Amygdala (tissue), 56 donors: ENCODE measurements at places on chromosomes 2 and 18.

GRCh38 chr2:46385786-46386577 lies 88.8 kb downstream of the EPAS1 start:
- no peak for DNase-seq

DNA sequence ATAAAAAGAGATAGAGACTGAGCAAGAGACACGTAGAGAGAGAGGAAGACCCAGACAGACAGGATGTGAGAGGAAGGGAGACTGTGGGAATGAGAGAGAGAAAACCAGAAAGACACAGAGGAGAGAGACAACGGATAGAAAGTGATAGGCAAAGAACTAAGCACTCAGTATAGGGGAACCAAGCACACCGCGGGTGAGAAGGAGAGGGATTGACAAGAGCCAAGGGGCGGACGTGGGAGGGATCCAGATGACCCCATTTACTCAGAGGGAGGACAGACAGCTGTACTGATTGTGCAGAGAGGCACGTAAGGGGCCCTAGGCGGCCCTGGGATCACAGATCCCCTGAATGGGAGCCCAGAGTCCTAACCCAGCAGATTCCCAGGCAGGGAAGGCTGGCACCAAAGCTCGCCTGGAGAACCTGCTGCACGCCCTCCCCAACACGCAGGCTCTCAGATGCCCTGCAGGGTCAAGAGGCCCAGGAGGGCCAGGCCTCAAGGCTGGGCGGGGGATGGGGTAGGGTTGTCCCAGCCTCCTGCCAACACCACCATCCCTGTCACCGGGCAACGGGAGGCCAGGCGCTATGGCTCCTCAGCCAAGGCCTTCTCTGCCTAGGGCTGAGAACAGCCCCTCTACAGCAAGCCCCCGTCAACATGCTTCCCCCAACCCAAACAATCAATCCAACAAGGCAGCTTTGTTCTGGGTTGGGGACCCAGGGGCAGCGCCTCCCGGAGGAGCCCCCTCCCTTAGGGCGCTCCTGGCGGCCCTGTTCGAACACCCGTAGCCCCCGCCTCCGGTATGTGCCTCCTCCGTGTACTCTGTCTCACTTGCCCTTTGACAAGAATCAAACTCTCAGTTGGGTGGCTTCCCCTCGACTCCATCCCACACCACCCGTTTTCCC lies 579 bp downstream of the LOXL3 start:
- no peak for DNase-seq

DNA sequence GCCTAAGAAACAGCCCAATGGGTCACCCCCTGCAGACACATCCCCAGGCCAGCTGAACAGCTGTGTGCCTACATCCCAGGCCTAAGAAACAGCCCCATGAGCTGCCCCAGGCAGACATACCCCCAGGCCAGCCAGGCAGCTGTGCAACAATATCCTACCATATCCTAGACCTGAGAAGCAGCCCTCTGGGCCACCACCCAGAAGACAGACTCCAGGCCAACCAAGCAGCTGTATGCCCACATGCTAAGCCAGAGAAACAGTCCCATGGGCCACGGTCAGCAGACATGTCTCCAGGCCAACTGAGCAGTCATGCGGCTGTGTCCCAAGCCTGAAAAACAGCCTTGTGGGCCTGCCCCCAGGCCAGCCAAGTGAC lies 205.5 kb downstream of the ATAD2B start:
- DNase-seq: no peak

DNA sequence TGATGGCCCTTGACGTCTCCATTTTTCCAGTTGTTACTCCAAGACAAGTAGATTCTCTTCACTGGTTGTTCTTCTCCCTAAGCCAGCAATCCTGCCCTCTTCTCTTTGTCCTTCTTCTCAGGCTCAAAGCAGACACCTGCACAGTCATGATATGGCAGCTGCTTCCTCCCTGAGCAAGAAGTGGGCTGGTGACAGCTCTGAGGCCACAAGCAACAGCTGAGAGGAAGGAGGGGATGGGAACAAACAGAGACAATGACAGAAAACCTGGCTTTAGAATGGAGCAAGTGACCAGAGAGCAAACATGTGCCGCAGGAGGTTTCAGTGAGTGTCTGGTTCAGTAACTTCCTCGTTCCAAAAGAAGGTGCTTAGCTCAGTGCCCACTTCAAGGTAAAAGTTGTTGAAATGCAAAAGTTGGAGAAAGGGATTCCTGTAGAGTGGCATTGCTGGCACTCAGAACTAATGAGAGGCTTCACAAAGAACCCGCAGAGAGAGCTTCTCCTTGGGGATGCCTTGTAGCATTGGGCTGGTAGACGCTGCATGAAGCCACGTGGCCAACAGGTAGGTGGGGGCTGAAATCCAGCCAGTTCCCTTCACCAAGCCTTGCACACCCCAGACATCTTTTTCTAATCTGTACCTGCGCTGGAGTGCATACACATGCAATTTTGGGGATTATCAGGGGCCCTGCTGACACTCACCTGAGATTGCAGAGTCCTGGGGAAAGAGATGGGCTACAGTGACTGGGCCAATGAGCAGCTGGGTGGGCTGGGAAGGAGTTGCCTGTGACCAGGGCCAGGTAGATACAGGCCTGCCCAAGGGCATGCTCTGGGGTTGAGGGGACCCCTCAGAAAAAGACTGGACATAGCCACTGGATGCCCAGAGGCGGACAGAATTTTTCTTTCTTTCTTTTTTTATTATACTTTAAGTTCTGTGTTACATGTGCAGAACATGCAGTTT lies 153.3 kb upstream of the RAB12 start:
- DNase-seq: no peak

GRCh38 chr2:152573168-152573567 lies 144.1 kb downstream of the PRPF40A start:
- peak; percentile 53 for DNase-seq

DNA sequence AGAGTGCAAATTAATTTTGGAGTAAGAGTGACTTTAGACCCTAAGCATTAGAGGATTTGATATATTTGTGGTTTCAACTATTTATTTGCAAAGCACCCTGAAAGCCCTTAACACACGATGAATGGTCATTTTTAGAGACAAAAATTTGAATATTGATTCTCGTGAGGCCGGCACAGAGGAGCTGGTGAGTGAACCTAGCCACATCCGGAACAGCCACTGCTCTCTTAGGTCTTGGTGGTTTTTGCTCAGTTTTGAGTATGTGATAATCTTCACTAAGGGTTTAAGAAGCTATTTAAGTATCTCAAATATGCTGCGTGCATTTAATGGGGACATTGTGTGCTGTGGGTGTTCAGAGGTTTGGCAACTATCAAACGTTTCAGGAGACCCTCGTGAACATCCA lies 204.8 kb downstream of the TSN start:
- no peak for DNase-seq

DNA sequence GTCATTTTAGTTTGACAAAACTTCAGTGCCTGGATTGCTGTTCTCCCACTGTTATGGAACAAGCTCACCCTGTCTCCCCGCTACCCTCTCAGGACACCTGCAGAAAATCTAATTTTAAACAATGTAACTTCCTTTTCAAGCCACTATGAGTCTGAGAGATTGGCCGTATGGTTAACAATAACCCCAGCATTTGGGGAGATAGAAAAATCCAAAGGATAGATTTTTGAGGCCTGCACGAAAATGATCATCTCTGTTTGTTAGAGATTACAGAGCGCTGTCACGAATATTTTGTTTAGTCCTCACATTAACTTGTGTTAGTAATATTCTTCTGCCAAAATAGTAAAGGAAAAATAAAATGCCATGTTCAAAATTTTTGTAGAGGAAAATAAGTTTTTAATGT lies 24.7 kb downstream of the CAB39 start:
- DNase-seq: no peak

- no peak for DNase-seq
Observed at GRCh38 chr18:12796448-12796847, 87.6 kb downstream of the PTPN2 start.

- no peak for DNase-seq
Observed at GRCh38 chr2:227414846-227415245, 27.1 kb upstream of the SCYGR1 start.

GRCh38 chr2:82730811-82731210 lies 1728.3 kb downstream of the SUCLG1 start:
- no peak for DNase-seq

- peak; percentile 17 for DNase-seq
Observed at GRCh38 chr2:85799215-85799956, 45.6 kb downstream of the ATOH8 start.

- no peak for DNase-seq
Observed at GRCh38 chr2:48829036-48829435, 73.5 kb upstream of the LHCGR start.

GRCh38 chr2:235505181-235505741 lies 11.4 kb downstream of the AGAP1 start:
- DNase-seq: no peak

DNA sequence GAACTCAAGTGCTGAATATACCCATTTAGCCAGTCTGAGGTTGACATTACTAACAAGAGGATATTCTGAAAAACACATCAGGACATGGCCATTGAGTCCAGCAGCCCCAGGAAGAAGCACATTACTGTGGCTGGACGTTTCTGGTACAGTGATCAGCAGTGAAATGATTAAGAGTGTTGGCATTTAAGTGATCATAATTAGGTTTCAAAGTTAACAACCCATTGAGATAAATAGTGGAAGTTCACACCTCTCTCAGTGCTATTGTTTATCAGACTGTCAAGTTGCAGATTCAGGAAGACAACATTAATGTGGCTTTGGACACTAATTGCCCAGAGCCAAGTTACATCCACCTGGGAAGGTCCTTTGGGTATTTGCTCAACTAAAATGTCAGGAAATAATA lies 139.5 kb upstream of the GAREM1 start:
- DNase-seq: no peak

- peak; percentile 43 for DNase-seq
Observed at GRCh38 chr2:238287737-238288649, at the start of gene PER2. PER2 (minus strand) TSS chr2:238288610; CDS start chr2:238277936, 10,674 bp downstream.

GRCh38 chr2:237383991-237384671 lies 29.8 kb downstream of the COL6A3 start:
- no peak for DNase-seq

GRCh38 chr2:76516861-76517573 lies 806.3 kb upstream of the GCFC2 start:
- no peak for DNase-seq

DNA sequence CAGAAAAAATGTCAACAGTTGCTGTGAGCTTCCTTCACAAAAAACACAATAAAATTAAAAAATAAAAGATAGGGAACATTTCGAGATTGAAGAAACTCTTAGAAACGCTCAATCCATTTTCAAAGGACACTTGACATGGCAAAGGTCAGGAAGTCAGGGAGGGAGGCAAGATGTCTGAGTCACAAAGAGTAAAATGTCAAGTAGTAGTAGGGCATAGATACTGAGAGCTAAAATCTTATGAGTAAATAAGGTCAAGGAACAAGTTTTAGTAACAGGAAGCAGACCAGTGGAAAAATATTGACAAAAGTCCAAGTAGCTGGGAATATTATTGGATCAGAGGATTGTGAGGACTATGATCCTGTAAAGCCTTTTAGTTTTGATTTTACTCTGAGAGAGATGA lies 495.6 kb downstream of the TMX3 start:
- DNase-seq: no peak

DNA sequence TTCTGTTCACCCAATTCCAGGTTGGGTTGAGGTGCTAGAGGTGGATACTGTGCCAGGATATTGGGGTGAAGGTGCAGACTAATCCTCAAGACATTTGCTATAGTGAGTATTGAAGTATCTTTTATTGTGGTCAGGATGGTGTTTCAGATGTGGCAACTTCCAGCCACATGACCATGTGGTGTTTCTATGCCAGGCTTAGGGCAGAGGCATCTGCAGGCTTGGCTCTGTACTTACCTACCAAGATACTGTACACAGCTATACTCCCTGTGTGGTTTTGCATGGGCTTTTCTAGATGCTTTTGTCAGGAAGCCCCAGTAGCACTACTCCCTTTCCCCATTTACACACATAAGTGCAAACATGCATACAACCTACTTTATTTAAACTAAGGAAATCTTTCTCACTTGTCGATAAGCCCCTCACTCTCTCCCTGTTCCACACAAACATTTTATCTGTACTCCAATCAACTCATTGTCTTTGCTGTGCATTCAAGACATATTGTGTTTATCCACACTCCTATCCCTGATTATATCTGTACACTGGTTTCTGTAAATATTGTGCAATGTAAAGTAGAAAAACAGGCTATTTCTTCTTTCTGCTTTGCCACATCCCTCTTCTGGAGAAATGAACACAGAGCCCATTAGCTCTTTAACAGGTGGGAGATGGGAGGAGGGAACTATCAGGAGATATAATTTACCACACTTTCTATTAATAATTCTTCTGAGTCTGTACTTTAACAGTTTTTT lies 12.3 kb downstream of the ARL6IP6 start:
- no peak for DNase-seq

DNA sequence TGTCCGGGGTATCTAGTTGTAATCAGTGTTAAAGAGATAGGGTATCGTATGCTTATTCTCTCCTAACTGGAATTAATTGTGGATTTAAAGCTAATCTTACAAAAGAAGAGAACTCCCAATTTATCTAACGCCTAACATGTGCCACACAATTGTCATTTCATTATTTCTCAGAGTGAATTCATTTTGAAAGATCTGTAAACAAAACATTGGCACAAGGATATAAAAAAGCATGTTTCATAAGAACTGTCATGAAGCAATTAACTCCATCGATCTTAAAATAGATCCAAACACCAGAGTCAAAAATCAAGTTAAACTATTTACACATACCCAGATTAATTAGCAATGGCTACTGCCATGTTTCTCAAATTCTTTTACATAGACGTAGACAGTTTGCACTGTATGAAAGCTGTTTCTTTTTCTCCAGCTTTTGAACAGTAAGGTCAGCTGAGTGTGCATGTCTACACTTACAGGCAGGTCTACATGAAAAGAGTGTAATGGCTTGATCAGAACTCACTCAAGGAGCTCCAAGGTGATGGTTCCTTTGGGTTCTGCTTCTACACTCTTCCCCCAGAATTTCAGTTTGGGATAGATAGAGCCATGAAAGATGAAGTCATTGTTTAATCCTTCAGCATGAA lies 38.8 kb downstream of the CABYR start:
- DNase-seq: no peak

- no peak for DNase-seq
Observed at GRCh38 chr2:192128655-192129054, 66.1 kb downstream of the TMEFF2 start.
